Spleen (tissue), 13 donors: ENCODE measurements at places on chromosomes 3 and 15. TPM values are rescaled to one million over a fixed set of nuclear protein-coding genes. Genes with fewer than 3 reads are reported as not detected.
A peak's percentile ranks its signal among the peaks of the same experiment; 100 is the strongest.

DNA sequence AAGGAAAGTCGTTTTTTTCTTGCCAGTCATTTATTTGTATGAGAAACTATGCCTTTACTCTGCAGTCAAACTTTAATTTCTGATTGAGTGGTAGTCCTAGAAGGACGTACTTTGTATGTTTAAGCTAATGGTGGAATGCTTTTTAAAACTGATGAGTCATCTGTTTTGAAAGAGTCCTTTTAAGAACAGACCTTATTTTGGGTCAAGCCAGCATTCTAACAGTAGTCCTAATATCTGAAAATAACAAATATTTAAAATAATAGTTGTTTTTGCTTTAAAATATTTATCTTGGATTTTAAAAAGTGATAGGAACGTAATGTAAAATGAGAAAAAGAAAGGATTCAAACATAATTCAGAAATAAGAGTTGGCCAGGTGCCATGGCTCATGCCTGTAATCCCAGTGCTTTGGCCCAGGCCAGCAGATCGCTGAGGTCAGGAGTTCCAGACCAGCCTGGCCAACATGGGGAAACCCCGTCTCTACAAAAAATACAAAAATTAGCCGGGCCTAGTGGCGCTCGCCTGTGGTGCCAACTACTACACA, 1.3 kb upstream of the LRRC58 start:
- H3K27me3 ChIP-seq = no peaks in the 10 kb centered on the region
- no peaks in the 10 kb centered on the region for H3K36me3 ChIP-seq
- peak; percentile 72 for DNase-seq
- peak overlapping the region; percentile 92 for H3K27ac ChIP-seq
- peaks cover 9% of the 10 kb centered on the region for H3K4me1 ChIP-seq

DNA sequence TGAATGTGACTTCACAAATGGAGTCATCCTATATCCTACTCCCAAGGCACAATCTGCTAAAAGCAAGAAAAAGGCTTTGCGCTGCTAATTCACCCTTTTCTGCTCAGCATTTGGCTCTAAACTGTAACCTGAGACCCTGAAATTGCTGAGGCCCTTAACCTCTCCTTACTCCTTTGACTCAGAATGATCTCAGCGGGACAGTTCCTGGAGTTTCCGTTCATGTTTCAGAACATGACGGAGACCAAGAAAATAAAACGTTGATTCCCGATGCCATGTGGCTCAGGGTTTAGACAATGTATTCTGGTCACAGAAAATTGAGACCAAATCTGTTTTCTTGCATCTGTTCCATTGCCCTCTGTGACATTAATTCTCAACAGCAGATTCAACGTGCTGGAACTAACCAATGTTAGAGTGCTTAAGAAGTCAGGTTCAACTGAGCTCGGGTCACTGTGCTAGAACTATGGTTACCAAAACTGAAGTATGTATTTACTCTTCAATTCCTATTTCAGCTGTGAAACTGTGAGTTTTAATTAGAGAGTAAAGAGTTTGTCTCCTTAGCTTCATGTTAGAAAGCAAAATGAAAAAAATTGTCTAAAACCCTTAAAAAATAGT, 45.4 kb upstream of the TMC3 start:
- H3K4me3 ChIP-seq = no peak overlapping the region
- H3K27me3 ChIP-seq = peaks cover 6% of the 10 kb centered on the region
- no peak overlapping the region for H3K27ac ChIP-seq
- DNase-seq = no peak
- no peaks in the 10 kb centered on the region for H3K36me3 ChIP-seq

DNA sequence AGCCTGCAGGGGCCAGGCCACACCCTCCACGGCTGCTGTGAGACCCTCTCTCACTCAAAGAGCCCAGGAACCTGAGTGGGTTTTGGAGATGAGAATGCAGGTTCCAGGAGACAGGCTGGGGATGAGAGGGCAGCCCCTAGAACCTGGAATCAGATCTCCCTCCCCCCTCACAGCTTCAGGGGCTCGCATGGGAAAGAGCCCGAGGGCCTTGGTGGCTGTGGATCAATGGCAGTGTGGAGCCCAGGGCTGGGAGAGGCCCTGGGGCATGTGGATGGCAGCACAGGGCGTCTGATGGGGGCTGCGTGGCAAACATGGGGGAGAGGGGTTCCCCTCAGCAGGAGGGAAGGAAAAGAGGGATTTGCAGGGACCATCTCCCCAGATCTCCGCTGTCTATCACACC, 112.8 kb upstream of the RPL32 start:
- H3K36me3 ChIP-seq = no peaks in the 10 kb centered on the region
- H3K4me1 ChIP-seq = peaks cover 100% of the 10 kb centered on the region
- no peak for DNase-seq
- H3K4me3 ChIP-seq = no peak overlapping the region
- no peak overlapping the region for H3K27ac ChIP-seq

DNA sequence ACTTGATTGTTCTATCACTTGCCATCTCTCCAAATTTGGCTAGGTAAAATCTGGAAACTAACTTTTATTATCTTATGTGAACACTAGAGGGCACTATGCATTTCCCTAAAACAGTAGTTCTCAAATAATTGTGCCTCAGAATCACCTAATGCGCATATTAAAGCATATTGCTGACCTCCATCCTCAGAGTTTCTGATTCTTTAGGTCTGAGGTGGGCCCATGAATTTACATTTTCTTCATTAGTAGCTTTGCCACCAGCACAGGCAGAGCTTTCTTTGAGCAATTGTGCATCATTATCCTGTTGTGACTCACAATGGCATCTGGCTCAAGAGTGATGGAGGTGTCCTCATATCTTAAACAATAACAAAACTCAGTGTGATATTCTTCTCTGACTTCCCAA, 17.5 kb upstream of the BCHE start:
- H3K4me3 ChIP-seq = no peak overlapping the region
- H3K4me1 ChIP-seq = no peaks in the 10 kb centered on the region
- H3K36me3 ChIP-seq = no peaks in the 10 kb centered on the region
- no peaks in the 10 kb centered on the region for H3K27me3 ChIP-seq
- no peak for DNase-seq
- no peak overlapping the region for H3K27ac ChIP-seq

DNA sequence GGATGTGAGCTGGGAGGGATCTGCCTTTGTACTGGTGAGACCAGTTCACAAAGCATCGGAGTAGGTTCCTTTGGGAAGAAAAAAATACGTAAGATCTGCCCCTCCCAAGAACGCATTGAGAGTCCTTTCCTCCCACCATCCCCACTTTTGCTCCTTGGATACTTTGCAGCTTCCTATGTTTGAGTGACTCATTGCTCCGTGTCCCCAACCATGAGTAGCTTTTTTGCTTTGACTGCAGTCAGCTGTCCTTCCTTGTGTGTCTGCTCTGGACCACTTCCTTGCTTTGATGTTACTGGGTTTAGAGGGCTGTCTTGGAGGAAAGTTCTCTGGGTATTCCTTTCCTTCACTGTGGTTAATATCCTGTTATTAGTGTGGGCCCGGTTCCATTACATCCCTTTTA, 43.2 kb upstream of the PTPN23 start:
- peaks cover 6% of the 10 kb centered on the region for H3K36me3 ChIP-seq
- H3K27ac ChIP-seq = no peak overlapping the region
- no peak for DNase-seq
- H3K4me3 ChIP-seq = no peak overlapping the region

- peaks cover 34% of the 10 kb centered on the region for H3K27me3 ChIP-seq
- no peaks in the 10 kb centered on the region for H3K36me3 ChIP-seq
- H3K27ac ChIP-seq = peak overlapping the region; percentile 90
- peak overlapping the region; percentile 59 for H3K4me3 ChIP-seq
- DNase-seq = peak; percentile 80
Observed at GRCh38 chr15:96347181-96348111, 16.9 kb downstream of the NR2F2 start.

DNA sequence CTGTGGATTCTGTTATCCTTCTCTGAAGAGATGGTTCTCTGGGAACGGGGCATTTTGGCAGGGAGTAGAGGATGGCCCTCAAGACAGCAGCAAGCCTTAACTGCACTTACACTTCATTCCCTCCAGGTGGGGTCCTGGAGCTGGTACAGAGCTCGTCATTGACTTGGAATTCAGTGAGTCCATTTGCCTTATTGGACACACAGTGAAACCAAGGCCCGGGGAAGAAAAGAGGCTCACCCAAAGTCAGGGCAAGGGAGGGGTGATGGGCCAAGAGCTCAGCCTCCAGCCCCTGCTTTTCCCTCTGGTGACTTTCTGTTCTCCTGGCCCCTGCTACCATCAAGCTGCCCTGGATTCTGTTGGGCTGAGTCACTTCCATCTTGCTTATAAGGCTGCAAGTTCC, 125.6 kb downstream of the ETFA start:
- peaks cover 6% of the 10 kb centered on the region for H3K4me1 ChIP-seq
- H3K27me3 ChIP-seq = no peaks in the 10 kb centered on the region
- H3K36me3 ChIP-seq = no peaks in the 10 kb centered on the region
- DNase-seq = no peak
- H3K27ac ChIP-seq = no peak overlapping the region

- no peaks in the 10 kb centered on the region for H3K27me3 ChIP-seq
- no peaks in the 10 kb centered on the region for H3K4me1 ChIP-seq
- no peak for DNase-seq
- H3K36me3 ChIP-seq = no peaks in the 10 kb centered on the region
Observed at GRCh38 chr3:106282943-106283342, 414.1 kb upstream of the CBLB start.

- H3K36me3 ChIP-seq = no peaks in the 10 kb centered on the region
- no peaks in the 10 kb centered on the region for H3K27me3 ChIP-seq
- H3K27ac ChIP-seq = no peak overlapping the region
- DNase-seq = no peak
- H3K4me1 ChIP-seq = no peaks in the 10 kb centered on the region
Observed at GRCh38 chr3:131555456-131555855, 52.7 kb upstream of the MRPL3 start.

DNA sequence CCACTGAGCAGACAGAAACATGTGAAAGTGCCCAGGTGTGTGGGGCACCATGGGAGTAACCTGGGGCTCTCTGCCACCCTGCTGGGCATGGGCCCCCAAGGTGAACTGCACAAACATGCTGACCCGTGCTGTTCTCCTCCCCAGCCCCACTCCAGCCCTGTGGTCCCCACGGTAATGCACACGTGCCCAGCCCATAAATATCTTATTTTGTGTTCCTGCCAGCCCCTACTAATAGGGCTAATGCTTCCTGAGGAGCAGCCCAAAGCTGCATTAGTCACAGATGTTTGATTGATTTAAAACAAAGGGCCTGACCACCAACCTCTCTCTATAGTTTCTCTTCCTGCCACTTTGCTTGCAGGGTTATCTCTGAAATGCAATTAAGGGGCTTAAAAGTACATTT, 95.4 kb downstream of the ABHD5 start:
- no peaks in the 10 kb centered on the region for H3K4me1 ChIP-seq
- no peaks in the 10 kb centered on the region for H3K36me3 ChIP-seq
- no peak overlapping the region for H3K27ac ChIP-seq
- H3K4me3 ChIP-seq = no peak overlapping the region
- peak; percentile 42 for DNase-seq

DNA sequence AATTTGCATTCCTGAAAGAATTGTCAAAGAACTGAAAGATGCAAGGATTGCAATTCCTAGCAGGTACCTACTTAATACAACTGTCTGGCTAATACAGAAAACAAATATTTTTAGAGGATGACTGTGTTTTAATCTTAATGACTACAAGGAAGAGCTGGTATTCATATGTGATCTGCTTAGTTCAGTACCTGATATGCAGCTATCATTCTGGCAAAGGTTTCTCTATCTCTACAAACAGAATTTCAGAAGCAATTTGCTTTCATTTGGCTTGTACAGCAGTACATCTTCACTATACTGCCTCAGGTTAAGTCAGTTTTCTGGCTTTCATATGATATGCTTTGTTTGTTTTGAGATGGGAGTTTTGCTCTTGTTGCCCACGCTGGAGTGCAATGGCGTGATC, 51.3 kb downstream of the TBL1XR1 start:
- H3K27me3 ChIP-seq = no peaks in the 10 kb centered on the region
- H3K4me3 ChIP-seq = no peak overlapping the region
- DNase-seq = no peak

DNA sequence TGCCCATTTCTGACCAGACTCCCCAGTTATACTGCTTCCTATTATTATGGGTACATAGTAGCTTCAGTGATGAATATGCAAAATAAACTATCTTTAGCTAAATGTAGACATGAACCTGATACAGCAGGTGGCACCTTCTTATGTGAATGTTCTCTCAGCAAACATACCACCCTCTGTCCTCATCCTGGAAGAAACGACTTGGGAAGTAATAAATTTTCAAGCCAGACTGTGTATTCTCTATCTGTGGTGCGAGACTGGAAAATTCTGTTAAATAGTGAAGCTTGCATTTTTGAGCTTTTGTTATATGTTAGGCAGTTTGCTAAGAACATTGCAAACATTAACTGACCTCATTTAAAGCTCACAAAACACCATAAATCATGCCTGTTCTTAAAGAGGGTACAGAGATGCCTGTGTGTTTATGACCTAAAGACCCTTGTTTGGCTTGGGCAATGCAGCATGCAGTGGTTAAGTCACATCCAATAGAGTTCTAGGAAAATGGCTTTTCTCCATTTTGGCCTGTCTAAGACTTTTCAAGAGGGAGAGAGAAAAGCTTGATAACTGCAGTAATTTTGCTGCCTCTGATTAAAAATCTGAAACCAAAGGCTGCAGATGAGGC, 287.1 kb downstream of the NEK10 start:
- H3K4me1 ChIP-seq = peaks cover 16% of the 10 kb centered on the region
- no peaks in the 10 kb centered on the region for H3K36me3 ChIP-seq
- H3K27ac ChIP-seq = no peak overlapping the region
- H3K27me3 ChIP-seq = peaks cover 11% of the 10 kb centered on the region
- DNase-seq = no peak

GRCh38 chr3:133376810-133377209, 23.0 kb upstream of the BFSP2 start:
- H3K4me1 ChIP-seq = no peaks in the 10 kb centered on the region
- no peak overlapping the region for H3K27ac ChIP-seq
- no peak overlapping the region for H3K4me3 ChIP-seq
- no peak for DNase-seq

- DNase-seq = no peak
- H3K4me1 ChIP-seq = no peaks in the 10 kb centered on the region
- H3K36me3 ChIP-seq = no peaks in the 10 kb centered on the region
- no peaks in the 10 kb centered on the region for H3K27me3 ChIP-seq
Observed at GRCh38 chr3:171186383-171186782, 159.9 kb upstream of the SLC2A2 start.

Gene MAP1A
- total RNA-seq = 2.3 TPM
